ENCODE measurements at places on chromosomes 1 and 21.

GRCh38 chr1:97685360-97685759, 235.5 kb downstream of the DPYD start:
- DNase-seq, result no peak

- no peak for DNase-seq
Measured at GRCh38 chr1:179984942-179985341, 30.3 kb downstream of the CEP350 start.

- DNase-seq, result no peak
Measured at GRCh38 chr1:14367451-14367850, 231.0 kb upstream of the KAZN start.

- no peak for DNase-seq
Measured at GRCh38 chr1:116287341-116288200, 85.5 kb upstream of the ATP1A1 start.

- no peak for DNase-seq
Measured at GRCh38 chr1:215710036-215710898, 143.2 kb downstream of the KCTD3 start.

GRCh38 chr1:72412286-72412685, 129.9 kb upstream of the NEGR1 start:
- DNase-seq, result no peak

- no peak for DNase-seq
Measured at GRCh38 chr21:38280867-38281266, 24.1 kb downstream of the KCNJ15 start.

GRCh38 chr1:211345719-211346118, 19.1 kb downstream of the TRAF5 start:
- DNase-seq, result no peak

GRCh38 chr1:14567056-14567455, 31.4 kb upstream of the KAZN start:
- no peak for DNase-seq

GRCh38 chr1:52007215-52008002, 16.9 kb upstream of the RAB3B start:
- no peak for DNase-seq

GRCh38 chr1:5744341-5744740, 247.9 kb downstream of the NPHP4 start:
- no peak for DNase-seq

- DNase-seq, result no peak
Measured at GRCh38 chr21:35738347-35738961, 321.9 kb downstream of the SETD4 start.

DNA sequence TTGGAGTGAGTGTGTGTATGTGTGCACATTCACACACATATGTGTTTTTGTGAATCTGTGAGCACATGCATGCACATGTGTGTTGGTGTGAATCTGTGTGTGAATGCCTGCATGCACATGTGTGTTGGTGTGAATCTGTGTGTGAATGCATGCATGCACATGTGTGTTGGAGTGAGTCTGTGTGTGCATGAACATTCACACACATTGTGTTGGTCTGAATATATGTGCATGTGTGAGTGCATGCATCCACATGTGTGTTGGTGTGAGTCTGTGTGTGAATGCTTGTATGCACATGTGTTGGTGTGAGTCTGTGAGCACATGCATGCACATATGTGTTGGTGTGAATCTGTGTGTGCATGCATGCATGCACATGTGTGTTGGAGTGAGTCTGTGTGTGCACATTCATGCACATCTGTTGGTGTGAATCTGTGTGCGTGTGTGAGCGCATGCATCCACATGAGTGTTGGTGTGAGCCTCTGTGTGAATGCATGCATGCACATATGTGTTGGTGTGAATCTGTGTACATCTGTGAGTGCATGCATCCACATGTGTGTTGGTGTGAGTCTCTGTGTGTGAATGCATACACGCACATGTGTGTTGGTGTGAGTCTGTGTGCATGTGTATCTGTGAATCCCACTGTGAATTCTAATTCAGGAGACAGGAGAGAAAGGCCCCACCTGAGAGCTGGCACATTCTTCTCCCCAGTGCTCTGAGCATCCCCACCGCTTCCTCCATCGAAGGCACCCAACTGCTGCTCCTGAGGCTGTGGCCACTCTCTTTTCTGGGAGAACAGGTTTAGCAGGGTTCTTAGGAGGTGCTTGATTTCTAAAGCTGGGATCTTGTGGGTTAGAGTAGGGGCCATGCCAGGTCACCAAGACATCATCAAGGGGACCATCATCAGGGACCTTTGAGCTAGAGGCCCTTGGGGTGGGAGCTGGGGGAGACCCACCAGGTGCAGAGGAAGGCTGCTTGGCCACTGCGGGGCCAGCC, 117.5 kb upstream of the ARHGEF16 start:
- DNase-seq, result no peak

GRCh38 chr1:81433676-81434075, 367.1 kb upstream of the ADGRL2 start:
- no peak for DNase-seq

DNA sequence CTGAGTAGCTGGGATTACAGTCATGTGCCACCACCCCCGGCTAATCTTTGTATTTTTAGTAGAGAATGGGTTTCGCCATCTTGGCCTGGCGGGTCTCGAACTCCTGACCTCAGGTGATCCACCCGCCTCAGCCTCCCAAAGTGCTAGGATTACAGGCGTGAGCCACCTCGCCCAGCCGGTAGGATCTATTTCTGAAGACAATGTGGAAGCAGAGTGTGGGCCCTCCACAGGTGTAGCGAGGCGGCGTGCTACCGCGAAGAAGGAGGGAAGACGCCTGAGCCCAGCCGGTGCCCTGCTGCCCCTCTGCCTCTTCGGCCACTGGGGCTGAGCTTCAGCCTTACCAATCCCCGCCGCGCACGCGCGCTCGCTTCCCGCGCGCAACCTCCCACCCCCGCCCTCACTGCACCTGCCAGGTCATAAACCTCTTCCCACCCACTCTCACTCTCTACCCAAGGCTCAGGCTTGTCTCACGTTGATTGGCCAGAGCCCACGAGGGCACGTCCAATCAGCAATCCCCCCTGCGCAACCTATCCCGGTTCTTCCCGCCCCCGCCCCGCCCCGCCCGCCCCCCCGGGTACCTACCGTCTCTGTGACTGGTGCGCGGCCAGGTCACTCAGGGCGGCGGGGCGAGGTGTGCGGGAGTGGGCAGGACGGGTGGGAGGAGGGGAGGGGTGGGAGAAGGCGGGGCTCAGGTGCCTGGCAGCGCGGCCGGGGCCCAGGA, 409 bp upstream of the HOOK1 start:
- DNase-seq, result no peak

GRCh38 chr1:230196077-230196476, 129.0 kb downstream of the GALNT2 start:
- no peak for DNase-seq

GRCh38 chr21:37546949-37547614, 180.5 kb downstream of the DYRK1A start:
- DNase-seq, result no peak

GRCh38 chr1:47692196-47692595, 254.4 kb downstream of the FOXD2 start:
- DNase-seq, result no peak

DNA sequence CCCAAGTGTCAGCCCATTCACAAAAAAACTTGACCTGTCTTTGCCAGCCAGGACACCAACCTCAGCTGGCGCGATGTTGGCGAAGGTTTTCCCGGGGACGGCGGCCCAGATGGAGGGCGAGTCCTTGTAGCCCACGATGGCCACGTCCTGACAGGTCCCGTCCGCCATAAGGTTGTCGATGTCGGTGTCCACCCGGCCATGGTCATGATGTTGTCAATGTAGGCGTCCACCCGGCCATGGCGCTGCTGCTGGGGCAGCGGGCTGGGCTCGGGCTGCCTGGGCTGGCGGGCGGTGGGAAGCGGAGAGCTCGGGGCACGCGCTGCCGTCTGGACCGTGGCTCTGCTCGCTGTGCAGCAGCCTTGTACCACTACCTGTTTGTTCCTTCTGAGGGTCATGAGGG, 18.3 kb upstream of the MYOC start:
- DNase-seq, result no peak

GRCh38 chr1:232950197-232951176, at the start of gene NTPCR:
NTPCR (plus strand) TSS chr1:232950611; CDS start chr1:232950711, 100 bp downstream.
- DNase-seq, result peak; percentile 88

- DNase-seq, result no peak
Measured at GRCh38 chr1:203034422-203035110, 8.3 kb downstream of the PPFIA4 start.

DNA sequence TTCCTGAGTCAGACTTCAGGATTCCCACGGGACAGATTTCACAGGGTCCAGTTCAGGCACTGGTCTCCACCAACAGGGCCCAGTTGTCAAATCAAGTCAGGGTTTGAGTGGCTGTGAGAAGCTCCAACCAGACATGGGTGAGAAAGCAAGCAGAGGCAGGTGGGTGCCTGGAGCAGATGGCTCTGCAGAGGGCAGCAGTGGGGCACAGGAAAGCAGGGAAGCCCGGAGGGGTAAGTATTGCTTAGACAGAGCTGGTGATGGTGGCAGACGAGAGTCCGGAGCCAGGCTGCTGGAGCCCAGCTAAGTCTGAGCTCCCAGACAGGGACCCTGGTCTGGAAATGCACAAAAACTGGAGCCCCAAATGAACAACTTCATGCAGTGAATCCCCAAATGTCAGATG, 40.4 kb downstream of the RIMS3 start:
- DNase-seq, result no peak

DNA sequence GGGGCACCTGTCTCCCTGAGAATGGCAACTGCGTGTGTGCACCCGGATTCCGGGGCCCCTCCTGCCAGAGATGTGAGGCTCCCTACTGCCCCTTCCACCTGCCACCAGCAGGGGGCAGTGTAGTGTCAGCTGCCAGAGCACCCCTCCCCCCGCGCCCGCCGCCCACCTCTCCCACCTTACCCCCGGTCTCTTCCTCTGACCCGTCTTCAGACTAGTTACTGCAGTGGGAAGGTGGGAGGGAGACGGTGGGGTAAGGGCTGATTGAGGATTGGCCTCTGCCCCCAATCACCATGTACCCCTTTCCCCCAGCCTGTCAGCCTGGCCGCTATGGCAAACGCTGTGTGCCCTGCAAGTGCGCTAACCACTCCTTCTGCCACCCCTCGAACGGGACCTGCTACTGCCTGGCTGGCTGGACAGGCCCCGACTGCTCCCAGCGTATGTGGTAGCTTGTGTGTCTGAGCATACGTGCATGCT, 10.1 kb upstream of the LRRC71 start:
- DNase-seq, result no peak

DNA sequence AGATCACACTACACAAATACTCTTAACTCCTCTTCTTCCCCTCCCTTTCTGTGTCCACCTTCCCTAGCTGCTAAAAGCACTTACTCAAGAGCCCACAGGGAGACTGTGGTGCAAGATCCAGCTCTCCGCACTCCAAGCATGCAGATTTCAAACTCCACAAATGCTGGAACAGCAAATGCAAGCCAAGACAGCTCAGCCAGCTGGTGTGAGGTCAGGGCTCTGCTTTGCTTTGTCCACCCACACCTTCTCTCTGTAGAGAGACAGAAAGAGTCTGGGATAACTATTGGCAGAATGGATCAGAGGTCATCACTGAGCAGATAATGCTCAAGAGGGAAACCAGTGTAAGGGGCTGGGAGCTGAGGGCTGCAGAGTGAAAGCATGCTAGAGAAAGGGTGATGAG, 45.2 kb upstream of the DPT start:
- DNase-seq, result peak; percentile 57

- DNase-seq, result no peak
Measured at GRCh38 chr1:203706444-203706843, 58.5 kb upstream of the LAX1 start.

DNA sequence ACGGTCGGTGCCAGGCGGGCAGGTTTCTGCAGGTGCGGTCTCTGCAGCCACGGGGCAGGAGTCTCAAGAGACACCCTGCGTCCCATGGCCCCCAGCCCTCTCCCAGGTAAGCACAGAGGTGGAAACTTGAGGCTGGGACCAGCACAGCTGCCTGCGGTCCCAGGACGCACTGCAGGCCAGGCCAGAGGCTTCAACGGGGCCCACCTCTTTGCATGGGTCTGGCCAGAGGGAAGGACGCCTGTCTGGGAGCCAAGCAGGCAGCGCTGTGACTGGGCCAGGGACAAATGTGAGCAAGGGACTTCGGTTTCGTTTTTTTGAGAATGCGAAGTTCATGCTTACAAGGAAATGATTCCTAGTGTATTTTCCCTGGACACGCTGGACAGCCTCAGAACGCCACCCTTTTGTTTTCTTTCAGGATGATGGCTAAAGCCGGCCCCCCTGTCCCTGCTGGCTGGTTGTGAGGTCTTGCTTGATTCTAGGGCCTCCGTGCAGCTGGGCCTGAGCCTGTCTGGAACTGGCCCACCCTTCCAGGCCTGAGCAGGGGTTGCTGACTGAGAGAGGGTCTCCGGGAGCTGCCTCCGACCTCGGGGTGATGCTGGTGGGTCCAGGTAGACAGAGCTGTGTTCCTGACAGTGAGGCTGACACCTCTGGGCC, 38.3 kb downstream of the MORN1 start:
- no peak for DNase-seq

GRCh38 chr1:209823143-209824041, 4.4 kb upstream of the UTP25 start:
- no peak for DNase-seq

- no peak for DNase-seq
Measured at GRCh38 chr1:60423146-60423780, 349.7 kb upstream of the C1orf87 start.

- DNase-seq, result no peak
Measured at GRCh38 chr1:24276791-24277190, 42.4 kb upstream of the GRHL3 start.

DNA sequence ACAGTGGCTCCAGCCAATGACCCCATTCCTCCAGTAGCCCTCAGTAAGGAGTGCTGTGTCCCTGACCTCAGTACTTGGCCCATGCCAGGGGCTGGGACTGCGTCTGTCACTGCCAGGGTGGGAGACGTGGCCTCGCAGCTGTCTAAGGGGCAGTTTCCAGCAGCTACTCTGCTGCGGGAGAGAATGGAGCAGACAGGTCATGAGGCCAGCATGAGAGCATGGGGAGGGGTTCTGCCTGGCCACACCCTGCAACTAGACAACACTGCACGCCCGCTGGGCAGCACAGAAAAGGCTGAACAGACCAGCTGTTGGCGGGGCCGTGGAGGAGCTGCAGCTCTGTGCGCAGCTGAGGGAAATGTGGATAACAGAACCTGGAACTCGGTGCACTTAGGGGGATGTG, 91.6 kb upstream of the COL6A1 start:
- DNase-seq, result no peak

DNA sequence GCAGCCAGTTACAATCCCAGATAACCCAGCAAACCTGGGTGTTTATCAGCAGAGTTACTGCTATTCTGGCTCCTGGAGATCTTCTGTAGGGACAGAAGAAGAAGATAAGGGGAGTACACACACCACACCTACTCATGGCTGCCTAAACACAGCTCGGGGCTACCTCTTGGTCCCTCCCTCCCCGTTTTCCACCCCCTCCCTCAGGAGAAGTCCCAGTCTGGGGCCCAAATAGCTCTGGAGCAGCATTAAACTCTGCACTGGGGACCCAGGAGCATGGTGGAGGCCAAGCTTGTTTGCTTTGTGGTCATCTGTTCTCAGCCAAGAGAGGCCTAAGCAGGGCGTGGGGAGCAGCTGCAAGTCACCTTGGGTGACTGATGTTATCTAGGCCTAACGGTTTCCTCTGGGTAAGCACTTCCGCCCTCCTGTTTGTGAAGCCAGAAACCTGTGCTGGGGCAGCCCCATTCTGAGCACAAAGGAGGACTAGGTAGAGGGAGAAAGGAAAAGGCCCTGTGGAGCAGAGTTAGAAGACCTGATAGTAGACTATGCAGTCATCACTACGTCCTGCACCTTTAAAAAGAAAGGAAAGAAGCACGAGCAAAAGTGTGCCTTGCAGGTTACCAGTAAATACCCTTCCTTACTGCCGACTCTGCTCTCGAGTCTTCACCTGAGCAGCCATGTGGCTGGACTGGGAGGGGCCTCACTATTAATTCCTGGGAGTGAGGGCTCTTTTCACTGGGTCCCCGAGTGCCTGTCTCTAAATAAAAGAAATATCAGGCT, 2.0 kb upstream of the RCSD1 start:
- no peak for DNase-seq

GRCh38 chr1:167369175-167369574, 148.5 kb downstream of the POU2F1 start:
- no peak for DNase-seq

Measured in GOT3 (cell line).